ENCODE measurements at places on chromosomes 2 and 18. TPM values are rescaled to one million over a fixed set of nuclear protein-coding genes. Genes with fewer than 3 reads are reported as not detected.

Gene ASB18
- total RNA-seq: 47.1 TPM

Gene SLC5A7
- not detected for total RNA-seq

Gene DAPL1
- not detected for total RNA-seq

Gene RAB6D
- not detected for total RNA-seq

Gene RAB17
- total RNA-seq: 4.4 TPM

Gene WDR33
- total RNA-seq: 47.6 TPM

Gene RAX
- not detected for total RNA-seq

Gene TCF4
- total RNA-seq: 82.5 TPM

Gene STON1
- 3.9 TPM for total RNA-seq

Gene INPP5D
- total RNA-seq: 17.2 TPM

Gene UGT1A10
- not detected for total RNA-seq

Gene ALK
- not detected for total RNA-seq

Gene GDF7
- 0.65 TPM for total RNA-seq

Gene AGAP1
- 25.1 TPM for total RNA-seq

Gene UGT1A8
- 0.11 TPM for total RNA-seq

Gene TCF23
- 0.05 TPM for total RNA-seq

Gene INHBB
- 6.6 TPM for total RNA-seq

Gene ZDBF2
- total RNA-seq: 13.7 TPM

Gene AQP4
- total RNA-seq: 11.4 TPM

Gene ABCG8
- total RNA-seq: not detected

Gene IL1RL2
- total RNA-seq: not detected
